ENCODE measurements at places on chromosomes 6 and 20.

- DNase-seq: no peak
Observed at GRCh38 chr6:29796026-29796425, 31.6 kb upstream of the HLA-G start.

DNA sequence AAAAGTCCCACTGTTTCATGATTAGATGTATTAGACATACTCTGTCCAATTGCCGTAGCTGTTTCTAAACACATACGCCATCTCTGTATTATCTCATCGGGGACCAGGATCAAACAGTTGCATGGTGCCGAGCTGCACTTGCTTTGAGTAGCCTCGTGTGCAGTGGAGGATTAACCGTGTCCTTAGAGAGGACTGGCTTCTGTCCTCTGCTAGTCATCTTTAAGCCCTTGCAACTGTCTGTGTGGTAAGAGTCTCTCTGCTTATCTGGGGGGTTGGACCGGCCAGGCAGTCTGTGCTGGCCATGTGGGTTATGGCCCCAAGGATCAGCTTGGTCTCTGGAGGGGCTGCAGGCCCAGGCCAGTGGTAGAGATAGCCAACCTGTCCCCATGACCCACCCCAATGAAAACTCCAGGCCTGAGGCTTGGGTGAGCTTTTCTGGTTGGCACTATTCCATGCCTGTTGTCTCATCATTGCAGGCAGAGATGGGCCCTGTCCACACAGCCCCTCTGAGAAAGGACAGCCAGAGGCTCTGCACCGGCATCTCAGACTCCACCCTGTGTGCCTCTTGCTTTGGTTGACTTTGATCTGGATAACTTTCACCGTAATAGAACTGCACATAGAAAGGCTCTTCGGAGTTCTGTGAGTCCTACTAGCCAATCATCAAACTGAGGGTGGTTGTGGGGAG is 137.3 kb upstream of the SNX9 start:
- no peak for DNase-seq

DNA sequence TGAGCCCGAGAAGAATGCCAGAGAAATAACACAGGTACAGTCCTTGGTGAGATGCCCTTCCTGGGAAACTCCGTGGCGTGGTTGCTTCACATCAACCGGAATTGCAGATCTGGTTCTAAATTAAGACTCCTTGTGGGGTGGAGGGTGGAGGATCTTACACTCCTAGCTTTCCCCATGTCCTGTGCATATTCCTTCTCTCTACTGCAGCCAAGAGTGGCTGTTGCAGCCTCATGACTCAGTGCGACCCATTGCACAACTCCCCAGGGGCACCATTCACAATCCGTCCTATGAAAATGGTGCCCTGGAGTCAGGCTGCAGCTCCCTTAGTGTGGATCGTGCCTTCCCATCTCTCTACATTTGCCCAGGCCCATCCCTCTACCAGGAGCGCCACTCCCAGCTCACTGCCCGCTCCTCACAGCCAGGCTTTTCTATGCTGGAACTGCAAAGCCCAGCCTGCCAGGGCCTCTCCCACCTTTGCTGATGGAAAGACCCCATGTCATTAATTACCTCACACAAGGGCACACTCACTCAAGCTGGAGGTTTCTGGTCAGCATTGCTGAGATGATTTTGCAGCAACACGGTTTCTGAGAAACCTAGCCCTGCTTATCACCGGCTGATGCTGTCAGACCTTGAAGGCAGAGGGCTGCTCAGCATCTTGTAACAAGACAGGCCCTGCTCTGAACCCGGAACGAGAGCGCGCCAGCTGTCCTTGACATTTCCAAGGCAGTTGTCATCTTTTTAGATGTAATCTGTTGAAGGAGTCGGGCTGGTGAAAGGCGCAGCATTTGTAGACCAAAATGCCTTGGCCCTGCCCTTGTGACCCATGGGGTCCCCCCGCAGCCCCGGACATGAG is 39.7 kb downstream of the SIRPA start:
- DNase-seq: no peak

DNA sequence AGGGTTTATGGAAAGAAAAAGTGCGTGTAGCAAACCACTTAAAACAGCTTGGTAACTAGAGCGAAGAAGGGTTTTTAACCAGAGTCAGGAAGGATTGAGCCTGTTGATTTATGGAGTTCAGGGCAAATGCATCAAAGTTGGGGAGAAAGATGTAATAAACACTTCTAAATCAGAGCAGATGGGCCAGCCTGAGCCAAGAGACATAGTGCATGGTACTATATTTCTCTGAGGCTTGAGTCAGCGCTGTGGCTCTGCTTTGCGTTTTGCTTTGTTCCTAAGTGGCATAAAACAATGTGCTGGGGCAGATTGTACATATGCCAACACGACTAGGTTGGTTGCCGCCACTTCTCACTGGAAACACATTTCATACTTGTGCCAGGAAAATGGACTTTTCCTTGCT is 111.3 kb downstream of the BCKDHB start:
- DNase-seq: no peak

DNA sequence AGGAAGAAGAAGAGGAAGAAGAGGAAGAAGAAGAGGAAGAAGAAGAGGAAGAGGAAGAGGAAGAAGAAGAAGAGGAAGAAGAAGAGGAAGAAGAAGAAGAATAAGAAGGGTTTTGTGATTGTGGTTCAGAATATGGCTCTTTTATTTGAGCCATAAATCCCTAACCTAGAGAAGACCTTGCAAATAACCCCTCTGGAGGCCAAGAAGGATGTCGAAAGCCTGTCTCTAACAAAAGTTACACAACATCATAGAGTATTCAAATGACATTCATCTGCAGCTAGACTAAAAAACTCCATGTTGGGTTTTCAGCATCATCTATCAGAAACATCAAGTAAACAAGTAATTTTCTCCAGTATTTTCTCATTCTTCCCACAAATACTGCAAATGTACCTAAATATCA is 100.9 kb downstream of the RNASET2 start:
- no peak for DNase-seq

- DNase-seq: no peak
Observed at GRCh38 chr20:57220337-57221145, 45.9 kb downstream of the BMP7 start.

DNA sequence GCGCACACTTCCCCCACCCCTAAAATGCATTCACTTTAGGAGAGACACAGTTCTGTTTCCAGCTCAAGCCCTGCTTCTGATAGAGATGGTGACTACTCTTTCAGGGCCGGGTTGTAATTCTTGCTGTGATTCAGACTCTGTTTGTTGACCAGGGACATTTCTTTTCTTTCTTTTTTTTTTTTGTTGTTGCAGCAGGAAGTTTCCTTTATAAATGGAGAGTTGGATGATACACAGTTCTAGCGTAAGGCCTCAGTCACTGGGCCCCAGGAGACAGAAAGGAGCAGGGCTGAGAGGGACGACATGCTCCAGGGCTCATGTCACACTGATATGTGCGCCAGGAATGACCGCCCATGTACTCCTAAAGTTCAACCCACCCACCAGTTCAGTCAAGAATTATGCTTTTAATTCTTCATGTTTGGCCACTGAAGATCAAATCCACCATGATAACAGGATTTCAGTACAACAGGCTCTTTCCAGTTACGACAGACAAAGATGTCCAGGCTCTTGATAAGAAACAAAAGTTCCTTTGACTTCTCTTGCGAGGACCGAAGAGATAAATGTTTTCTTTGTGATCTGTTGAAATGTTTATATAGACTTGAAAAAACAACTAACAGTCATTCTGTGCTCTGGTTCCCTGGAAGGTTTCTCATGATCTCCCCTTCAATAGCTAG is 142.5 kb downstream of the CD164 start:
- DNase-seq: no peak

DNA sequence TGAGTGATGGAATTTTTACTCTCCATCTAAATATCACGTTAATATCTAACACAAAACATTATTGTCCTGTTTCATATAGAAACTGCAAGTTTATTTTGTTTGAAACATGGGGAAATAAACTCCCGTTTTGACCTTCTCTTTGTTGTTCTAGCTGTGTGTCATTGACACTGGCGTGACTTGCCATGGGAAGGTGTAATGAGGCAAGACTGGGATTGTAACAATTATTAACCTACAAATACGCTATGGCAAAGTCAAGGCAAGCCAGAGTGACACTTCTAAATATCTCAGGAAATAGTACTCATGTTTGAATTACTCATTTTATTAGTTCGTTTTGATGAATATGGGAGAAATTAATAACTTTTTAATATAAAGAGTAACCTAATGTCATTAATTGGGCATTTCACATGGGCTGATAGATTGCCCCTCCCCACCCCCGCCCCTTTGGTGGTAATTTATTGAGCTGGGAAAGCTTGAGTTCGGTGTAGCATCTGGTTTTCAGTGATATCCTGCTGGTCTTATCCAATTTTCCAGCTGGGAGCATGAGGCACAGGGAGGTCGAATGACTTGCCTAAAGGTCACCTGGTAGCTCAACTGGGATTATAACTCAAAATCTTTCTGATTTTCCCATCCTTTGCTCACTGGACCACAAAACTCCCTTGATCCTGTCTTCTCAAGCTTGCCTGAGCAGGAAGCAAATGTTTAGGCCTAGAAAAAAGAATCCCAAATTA is 380.6 kb upstream of the JAG1 start:
- DNase-seq: no peak

- no peak for DNase-seq
Observed at GRCh38 chr6:92667843-92668242, 751.5 kb downstream of the EPHA7 start.

GRCh38 chr6:105459864-105460263 is 57.0 kb upstream of the PREP start:
- no peak for DNase-seq

DNA sequence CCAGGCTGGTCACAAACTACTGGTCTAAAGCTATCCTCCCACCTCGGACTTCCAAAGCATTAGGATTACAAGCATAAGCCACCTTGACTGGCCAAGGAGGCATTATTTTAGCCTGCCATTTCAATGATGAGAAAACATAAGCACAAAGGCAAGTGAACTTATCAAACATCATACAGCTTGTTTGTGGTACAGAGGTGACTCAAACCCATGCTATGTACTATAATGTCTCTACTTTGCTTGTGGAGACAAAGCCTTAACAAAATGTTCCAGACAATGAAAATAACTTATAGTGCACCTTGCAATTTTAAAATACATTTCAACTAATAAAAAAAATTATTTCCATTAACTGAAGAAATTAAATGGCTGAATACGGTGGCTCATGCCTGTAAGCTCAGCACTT is 26.2 kb downstream of the HDAC2 start:
- no peak for DNase-seq

GRCh38 chr6:89347825-89348224 is 4.7 kb downstream of the UBE2J1 start:
- no peak for DNase-seq

DNA sequence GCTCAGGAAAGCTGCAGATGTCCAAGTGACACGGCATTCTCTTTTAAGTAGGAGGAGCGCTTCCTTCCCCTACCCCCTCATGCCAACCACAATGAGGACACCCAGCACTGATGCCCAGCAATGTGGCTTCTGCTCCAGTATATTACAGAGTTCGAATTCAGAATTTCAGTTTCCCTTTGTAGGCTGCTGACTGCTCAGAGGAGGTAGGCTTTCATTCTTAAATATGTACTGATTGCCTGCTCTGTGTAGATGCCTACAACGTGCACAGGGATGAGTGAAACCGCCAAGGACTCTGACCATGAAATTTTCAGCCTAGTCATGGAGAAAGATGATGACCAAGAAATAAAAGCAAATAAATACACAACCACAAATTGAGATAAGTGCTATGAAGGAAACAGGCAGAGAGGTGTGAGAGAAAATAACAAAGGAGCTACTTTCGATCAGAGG is 50.9 kb upstream of the TNFAIP3 start:
- DNase-seq: no peak

GRCh38 chr6:137832110-137832509 is 34.9 kb upstream of the TNFAIP3 start:
- no peak for DNase-seq

DNA sequence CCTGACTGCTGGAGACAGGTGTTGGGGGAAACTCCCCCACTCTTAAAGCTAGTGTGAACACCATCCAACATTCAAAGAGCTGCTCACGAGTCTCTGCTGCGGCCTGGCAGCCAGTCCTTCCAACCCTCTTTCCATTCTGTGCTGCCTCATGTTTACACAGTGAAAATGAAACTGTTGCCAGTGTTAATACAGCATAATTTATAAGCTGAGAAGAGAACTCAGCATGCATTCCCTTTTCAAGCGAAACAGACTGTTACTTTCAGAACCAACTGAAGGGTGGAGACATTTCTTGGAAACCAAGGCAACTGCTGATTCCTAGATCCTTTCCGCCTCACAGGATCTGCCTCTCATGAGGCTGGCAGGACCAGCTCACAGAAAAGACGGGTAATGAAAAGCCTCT is 533.8 kb upstream of the ID4 start:
- no peak for DNase-seq

DNA sequence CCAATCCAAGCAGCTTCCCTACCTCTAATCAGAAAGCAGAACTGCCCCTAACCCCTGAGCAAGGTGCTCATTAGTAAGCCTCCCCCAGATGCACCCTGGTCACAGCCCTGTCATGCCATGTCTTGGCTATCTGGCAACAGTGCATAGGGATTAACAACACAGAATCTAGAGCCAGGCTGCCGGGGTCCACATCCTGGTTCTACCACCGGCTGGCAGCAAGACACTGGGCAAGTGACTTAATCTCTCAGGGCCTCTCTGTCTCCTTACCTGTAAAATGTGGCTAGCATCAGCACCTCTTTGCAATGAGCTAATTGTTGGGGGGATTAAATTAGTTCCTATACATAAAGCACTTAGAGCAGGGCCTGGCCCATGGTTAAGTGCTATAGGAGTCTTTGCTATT is 68.1 kb downstream of the CPNE5 start:
- no peak for DNase-seq

DNA sequence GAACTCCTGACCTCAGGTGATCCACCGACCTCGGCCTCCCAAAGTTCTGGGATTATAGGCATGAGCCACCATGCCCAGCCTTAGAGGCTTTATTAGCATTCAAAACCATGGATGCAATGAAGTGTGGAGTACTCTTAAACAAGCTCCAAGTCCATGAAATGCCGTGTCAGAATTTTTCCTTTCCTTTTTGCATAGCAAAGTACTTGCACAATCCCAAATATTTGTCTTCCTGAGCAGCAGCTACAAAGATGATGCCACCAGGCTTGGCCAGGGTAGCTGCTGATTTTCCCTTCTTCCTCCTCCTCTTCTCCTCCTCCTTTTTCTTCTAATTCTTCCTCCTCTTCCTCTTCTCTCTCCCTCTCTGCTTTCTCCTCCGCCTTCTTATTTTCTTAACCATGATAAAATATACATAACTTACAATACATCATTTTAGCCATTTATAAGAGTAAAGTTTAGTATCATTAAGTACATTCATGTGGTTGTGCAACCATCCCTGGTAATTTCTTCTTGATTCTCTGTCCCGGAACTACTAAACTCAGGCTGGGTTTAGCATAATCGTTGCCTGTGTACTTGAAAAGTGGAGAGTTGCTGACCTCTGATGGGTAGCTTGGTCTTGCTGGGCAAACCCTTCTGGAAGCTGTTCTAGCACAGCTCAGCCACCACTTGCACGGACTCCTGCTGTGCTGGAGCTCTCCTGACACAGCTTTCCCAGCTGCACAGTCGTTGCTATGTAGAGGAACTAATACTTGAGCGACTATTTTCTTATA is 20.3 kb downstream of the MUCL3 start:
- DNase-seq: no peak

GRCh38 chr6:150720774-150721233 is 121.1 kb downstream of the PLEKHG1 start:
- no peak for DNase-seq

- no peak for DNase-seq
Observed at GRCh38 chr6:35797837-35798526, 859 bp upstream of the CLPS start.

- no peak for DNase-seq
Observed at GRCh38 chr6:16056263-16056870, 72.5 kb upstream of the MYLIP start.
